ENCODE measurements at places on chromosomes 7 and 10. TPM values are rescaled to one million over a fixed set of nuclear protein-coding genes. Genes with fewer than 3 reads are reported as not detected.

LRIT1 gene
- total RNA-seq: not detected

- DNase-seq: no peak
- H3K4me1 ChIP-seq: no peaks in the 10 kb centered on the region
- H3K27ac ChIP-seq: no peak overlapping the region
- no peaks in the 10 kb centered on the region for H3K27me3 ChIP-seq
- H3K4me3 ChIP-seq: no peak overlapping the region
Observed at GRCh38 chr10:48638739-48639527, 34.1 kb upstream of the ARHGAP22 start.

UCMA gene
- not detected for total RNA-seq

ADAMTS14 gene
- total RNA-seq: 1.9 TPM

NAT16 gene
- 0.50 TPM for total RNA-seq

MMRN2 gene
- total RNA-seq: 1.4 TPM
